ENCODE measurements at places on chromosomes 5 and 9. TPM values are rescaled to one million over a fixed set of nuclear protein-coding genes. Genes with fewer than 3 reads are reported as not detected.

- DNase-seq, result peak; percentile 24
These were observed 1.9 kb upstream of the RIC1 start for GRCh38 chr9:5626727-5627634.

- H3K4me1 ChIP-seq, result no peaks in the 10 kb centered on the region
- H3K27ac ChIP-seq, result no peak overlapping the region
- H3K36me3 ChIP-seq, result no peaks in the 10 kb centered on the region
- H3K27me3 ChIP-seq, result peaks cover 2% of the 10 kb centered on the region
- DNase-seq, result no peak
These were observed 76.2 kb downstream of the MRPL36 start for GRCh38 chr5:1723476-1723875.

DNA sequence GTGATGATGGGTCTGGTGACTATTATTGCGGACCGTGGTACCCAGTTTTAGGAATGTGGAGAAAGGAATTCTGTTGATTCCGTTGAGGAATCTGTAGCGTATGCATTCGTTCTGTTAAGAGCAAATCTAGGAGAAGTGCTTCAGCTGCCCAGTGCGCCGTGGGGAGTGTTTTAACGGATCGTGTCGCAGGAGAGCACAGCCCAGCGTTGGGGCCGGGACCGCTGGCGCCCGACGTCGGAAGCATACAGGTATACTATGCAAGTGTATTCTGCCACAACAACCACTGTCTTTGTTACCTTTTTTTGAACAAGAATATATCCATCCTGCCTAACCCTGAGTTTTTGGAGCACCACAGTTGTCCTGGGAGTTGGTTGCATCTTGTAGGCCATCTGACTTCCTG is 42.7 kb downstream of the TENT4A start:
- H3K4me1 ChIP-seq, result no peaks in the 10 kb centered on the region
- H3K36me3 ChIP-seq, result peaks cover 46% of the 10 kb centered on the region
- no peak for DNase-seq
- H3K27me3 ChIP-seq, result no peaks in the 10 kb centered on the region

- no peak for DNase-seq
- peaks cover 37% of the 10 kb centered on the region for H3K4me1 ChIP-seq
- no peak overlapping the region for H3K27ac ChIP-seq
- H3K4me3 ChIP-seq, result no peak overlapping the region
- H3K36me3 ChIP-seq, result peaks cover 19% of the 10 kb centered on the region
These were observed 2.6 kb upstream of the ALAD start for GRCh38 chr9:113403646-113404045.

DNA sequence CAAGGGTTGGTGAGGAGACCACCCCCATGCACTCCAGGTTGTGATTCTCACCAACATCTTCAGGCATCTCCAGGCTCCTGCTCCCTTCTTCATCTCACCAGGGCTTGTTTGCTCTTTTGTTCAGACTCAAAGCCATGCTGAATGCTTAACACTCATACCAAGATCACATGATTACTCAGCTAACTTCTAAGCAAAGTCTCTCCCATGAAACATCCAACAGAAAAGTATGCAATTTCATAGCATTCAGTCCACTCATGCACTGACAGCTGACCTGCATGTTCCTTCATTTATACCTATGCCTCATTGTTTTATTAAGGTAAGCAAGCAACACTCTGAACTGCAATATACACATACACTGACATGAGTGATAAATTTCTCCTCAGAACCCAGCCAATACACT is 69.0 kb downstream of the SHC3 start:
- no peak overlapping the region for H3K4me3 ChIP-seq
- H3K36me3 ChIP-seq, result no peaks in the 10 kb centered on the region
- no peaks in the 10 kb centered on the region for H3K4me1 ChIP-seq
- peaks cover 6% of the 10 kb centered on the region for H3K27me3 ChIP-seq

DNA sequence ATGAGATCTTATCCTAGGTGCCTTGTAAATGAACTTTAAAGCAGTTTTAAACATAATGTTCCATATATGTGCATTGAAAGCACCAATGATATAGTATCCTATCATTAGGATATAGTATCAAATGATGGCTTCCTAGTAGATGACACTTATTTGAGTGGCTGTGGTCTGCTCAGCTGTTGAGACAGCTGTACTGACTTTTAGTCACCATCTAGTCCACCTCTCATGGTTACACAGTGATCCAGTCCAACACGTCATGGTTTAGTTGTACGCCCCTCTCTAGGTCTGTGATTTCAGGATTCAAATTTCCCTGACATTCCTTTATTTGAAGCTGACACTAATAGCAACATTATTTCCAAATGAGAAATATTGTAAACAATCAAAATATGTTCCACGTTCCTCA is 127.3 kb upstream of the TUT7 start:
- DNase-seq, result no peak
- no peak overlapping the region for H3K4me3 ChIP-seq
- H3K27me3 ChIP-seq, result no peaks in the 10 kb centered on the region
- no peaks in the 10 kb centered on the region for H3K36me3 ChIP-seq
- H3K4me1 ChIP-seq, result peaks cover 8% of the 10 kb centered on the region

- peaks cover 51% of the 10 kb centered on the region for H3K36me3 ChIP-seq
- H3K27me3 ChIP-seq, result no peaks in the 10 kb centered on the region
- no peak for DNase-seq
- no peak overlapping the region for H3K4me3 ChIP-seq
- peaks cover 29% of the 10 kb centered on the region for H3K4me1 ChIP-seq
These were observed 30.2 kb downstream of the SREK1 start for GRCh38 chr5:66174338-66174737.

DNA sequence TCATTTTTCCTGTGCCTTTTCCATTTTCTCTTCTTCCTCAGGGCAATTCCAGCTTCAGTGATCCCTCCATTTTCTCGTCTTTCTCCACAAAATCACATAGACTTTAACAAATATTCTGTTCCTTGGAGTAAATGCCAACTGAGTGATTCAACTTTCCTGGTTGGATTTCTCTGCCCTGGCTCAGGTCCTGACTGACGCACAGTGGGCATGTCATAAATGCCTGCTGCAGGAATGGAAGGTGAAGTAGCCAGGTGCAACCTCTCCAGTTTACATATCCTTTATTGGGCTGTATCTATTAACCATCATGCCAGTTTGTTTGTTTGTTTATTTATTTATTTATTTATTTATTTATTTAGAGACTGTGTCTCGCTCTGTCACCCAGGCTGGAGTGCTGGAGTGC is 95.1 kb downstream of the MEF2C start:
- peaks cover 5% of the 10 kb centered on the region for H3K4me1 ChIP-seq
- no peaks in the 10 kb centered on the region for H3K36me3 ChIP-seq
- no peak overlapping the region for H3K27ac ChIP-seq
- H3K4me3 ChIP-seq, result no peak overlapping the region

DNA sequence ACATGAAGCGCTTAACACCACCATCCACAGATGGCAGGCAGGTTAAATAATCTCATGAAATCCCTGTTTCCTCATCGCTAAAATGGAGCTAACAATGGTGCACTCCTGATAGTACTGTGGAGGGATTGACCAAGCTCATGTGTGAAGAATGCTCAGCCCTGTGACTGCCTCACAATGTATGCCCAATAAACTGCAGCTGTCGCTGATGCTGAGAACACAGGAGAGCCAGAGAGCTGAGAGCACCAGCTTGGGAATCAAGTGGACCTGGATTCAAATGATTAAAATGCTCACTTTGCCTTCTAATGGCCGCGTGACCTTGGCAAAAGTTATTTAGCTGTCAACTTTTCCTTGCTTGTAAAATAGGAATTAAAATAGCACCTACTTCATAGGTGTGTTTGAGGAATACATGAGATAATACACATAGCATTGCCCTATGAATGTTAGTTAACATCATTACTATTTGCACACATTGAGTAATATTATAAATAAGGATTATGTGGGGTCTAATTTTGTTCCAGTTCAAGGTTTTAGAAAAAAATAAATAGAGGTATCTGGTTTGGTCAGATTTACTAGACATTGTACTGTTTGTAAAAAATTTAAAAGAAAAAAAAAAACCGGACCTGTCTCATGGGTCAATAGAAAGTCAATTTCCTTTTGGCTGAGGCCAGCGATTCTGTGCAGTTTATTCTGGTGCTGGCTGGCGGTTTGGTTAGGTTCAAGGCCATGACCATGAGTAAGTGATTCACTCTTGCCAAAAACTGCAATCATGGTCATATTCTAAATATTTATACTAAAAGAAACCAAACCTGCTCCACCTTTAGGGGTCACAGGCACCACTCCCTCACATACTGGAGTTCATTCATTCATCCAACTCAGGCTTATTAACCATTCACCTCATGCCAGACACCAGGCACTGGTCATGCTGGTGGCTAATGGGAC is 101.3 kb downstream of the SH3TC2 start:
- H3K4me3 ChIP-seq, result no peak overlapping the region
- peaks cover 7% of the 10 kb centered on the region for H3K4me1 ChIP-seq
- no peak overlapping the region for H3K27ac ChIP-seq
- peaks cover 2% of the 10 kb centered on the region for H3K36me3 ChIP-seq
- no peak for DNase-seq

DNA sequence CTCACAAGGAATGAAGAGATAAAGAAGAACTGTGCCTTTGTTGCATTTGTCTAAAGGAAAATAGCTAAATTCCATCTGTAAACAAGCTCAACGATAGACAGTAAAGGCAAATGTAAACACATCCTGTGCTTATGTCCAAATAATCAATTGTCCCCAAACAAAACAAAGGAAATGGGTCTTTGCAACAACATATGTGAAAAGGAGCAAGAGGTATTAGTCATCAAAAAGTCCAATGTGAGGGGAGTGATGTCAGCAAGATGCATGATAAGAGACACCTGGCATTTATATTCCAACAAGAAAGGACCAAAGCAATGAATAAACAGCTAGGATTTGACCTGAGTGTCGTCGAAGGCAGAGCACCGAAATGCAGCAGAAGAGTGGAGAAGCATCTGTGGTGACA is 209.1 kb downstream of the ASTN2 start:
- H3K27ac ChIP-seq, result no peak overlapping the region
- no peaks in the 10 kb centered on the region for H3K27me3 ChIP-seq
- H3K4me3 ChIP-seq, result no peak overlapping the region
- DNase-seq, result no peak
- H3K36me3 ChIP-seq, result no peaks in the 10 kb centered on the region

DNA sequence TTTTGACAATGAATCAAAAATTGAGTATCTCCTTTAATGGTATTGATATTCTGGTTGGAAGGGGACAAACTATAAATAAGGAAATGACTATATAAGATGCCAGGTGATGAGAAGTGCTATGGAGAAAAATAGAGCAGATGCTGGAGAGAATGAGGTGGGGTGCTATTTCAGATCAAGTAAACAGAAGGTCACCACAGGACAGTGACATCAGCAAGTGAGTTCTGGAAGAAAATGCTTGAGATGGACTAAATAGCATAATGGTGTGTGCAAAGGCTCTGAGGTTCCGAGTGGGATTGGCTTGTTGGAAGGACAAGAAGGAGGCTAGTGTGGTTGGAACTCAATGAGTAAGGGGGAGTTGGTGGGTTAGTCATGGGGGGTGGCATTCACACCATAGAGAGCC is 157.5 kb upstream of the SGCD start:
- no peaks in the 10 kb centered on the region for H3K27me3 ChIP-seq
- DNase-seq, result no peak
- no peaks in the 10 kb centered on the region for H3K4me1 ChIP-seq

DNA sequence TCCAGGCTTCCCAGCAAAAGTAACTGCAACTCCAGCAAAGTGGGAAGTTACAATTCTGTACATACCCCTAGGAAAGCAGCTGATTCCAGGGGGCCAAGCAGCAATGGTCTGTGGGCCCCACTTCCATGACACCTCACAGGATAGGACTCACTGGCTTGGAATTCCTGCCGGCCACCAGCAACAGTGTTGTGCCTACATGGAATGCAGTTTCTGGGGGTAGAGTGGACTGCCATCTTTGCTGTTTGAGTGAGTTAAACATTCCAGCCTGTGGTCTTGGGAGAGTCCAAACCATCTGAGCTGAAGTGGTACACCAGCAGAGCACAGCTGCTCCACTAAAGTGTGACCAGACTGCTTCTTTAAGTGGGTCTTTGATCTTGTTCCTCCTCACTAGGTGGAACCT is 13.4 kb upstream of the FBN2 start:
- H3K27ac ChIP-seq, result no peak overlapping the region
- H3K4me1 ChIP-seq, result no peaks in the 10 kb centered on the region
- no peaks in the 10 kb centered on the region for H3K27me3 ChIP-seq
- H3K36me3 ChIP-seq, result no peaks in the 10 kb centered on the region
- no peak for DNase-seq

GRCh38 chr9:14085810-14086209 is 228.1 kb downstream of the NFIB start:
- H3K4me1 ChIP-seq, result no peaks in the 10 kb centered on the region
- no peak overlapping the region for H3K4me3 ChIP-seq
- H3K36me3 ChIP-seq, result no peaks in the 10 kb centered on the region
- no peak for DNase-seq

DNA sequence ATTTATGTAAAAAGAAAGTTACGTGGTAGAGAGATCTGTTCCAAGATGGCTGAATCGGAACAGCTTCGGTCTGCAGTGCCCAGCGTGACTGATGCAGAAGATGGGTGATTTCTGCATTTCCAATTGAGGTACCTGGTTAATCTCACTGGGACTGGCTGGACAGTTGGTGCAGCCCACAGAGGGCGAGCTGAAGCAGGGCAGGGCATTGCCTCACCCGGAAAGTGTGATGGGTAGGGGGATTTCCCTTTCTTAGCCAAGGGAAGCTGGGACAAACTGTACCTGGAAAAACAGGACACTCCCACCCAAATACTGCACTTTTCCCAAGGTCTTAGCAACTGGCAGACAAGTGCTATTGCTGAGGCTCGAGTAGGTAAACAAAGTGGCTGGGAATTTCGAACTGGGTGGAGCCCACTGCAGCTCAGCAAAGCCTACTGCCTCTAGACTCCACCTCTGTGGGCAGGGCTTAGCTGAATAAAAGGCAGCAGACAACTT is 13.1 kb upstream of the HSD17B4 start:
- peaks cover 24% of the 10 kb centered on the region for H3K4me1 ChIP-seq
- H3K36me3 ChIP-seq, result no peaks in the 10 kb centered on the region
- peak overlapping the region; percentile 67 for H3K4me3 ChIP-seq

DNA sequence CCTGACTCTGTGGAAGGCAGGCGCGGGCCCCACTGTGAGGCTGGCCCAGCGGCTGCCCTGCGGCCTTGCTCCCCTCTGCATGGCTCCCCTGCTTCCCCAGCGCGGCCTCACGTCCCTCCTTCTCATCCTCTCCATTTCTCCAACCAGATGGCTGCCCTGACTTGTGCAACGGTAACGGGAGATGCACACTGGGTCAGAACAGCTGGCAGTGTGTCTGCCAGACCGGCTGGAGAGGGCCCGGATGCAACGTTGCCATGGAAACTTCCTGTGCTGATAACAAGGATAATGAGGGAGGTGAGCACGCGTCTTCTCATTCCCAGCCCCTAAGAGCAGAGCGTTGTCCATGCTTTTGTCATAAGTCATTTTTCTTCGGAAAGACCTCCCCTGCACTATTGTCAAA is 129.0 kb upstream of the WWC1 start:
- H3K4me1 ChIP-seq, result no peaks in the 10 kb centered on the region
- H3K4me3 ChIP-seq, result no peak overlapping the region
- no peak overlapping the region for H3K27ac ChIP-seq
- DNase-seq, result no peak

- H3K36me3 ChIP-seq, result peaks cover 3% of the 10 kb centered on the region
- H3K4me3 ChIP-seq, result no peak overlapping the region
- H3K4me1 ChIP-seq, result no peaks in the 10 kb centered on the region
- H3K27me3 ChIP-seq, result no peaks in the 10 kb centered on the region
- H3K27ac ChIP-seq, result no peak overlapping the region
- DNase-seq, result no peak
These were observed 6.2 kb upstream of the ERGIC1 start for GRCh38 chr5:172827841-172828240.

FST gene
- total RNA-seq, result 0.31 TPM

PPP6C gene
- 47.2 TPM for total RNA-seq
